ENCODE measurements at places on chromosomes 6 and 20.

- no peak for DNase-seq
Measured at GRCh38 chr6:148193063-148193680, 149.5 kb upstream of the SASH1 start.

DNA sequence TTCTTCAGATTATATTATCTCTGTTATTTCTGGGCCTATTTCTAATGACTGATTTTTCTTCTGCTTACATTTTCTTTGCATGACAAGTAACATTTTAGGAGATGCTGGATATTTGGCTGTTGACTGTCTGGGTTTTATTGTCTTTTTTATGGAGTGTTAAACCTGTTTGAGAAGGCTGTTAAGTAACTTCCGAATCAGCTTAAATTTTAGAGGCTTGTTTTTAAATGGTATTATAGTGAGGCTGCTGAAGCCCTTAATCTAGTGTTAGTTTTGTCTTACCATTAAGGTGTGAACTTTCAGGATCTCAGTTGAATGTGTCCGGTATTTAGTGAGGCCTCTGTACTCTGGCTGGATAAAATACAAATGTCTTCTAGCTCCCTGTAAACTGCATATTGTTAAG is 109.8 kb downstream of the EYA4 start:
- no peak for DNase-seq

- DNase-seq = no peak
Measured at GRCh38 chr6:32210191-32210601, 13.7 kb downstream of the NOTCH4 start.

GRCh38 chr6:111606620-111607115 is 990 bp upstream of the TRAF3IP2 start:
- DNase-seq = no peak

- DNase-seq = no peak
Measured at GRCh38 chr6:54335871-54336270, 27.6 kb downstream of the TINAG start.

Data from CD4-positive, alpha-beta T cell (primary cell).